Lung (tissue), 17 donors: ENCODE measurements at places on chromosomes 1 and 21. TPM values are rescaled to one million over a fixed set of nuclear protein-coding genes. Genes with fewer than 3 reads are reported as not detected.
A peak's percentile ranks its signal among the peaks of the same experiment; 100 is the strongest.

DNA sequence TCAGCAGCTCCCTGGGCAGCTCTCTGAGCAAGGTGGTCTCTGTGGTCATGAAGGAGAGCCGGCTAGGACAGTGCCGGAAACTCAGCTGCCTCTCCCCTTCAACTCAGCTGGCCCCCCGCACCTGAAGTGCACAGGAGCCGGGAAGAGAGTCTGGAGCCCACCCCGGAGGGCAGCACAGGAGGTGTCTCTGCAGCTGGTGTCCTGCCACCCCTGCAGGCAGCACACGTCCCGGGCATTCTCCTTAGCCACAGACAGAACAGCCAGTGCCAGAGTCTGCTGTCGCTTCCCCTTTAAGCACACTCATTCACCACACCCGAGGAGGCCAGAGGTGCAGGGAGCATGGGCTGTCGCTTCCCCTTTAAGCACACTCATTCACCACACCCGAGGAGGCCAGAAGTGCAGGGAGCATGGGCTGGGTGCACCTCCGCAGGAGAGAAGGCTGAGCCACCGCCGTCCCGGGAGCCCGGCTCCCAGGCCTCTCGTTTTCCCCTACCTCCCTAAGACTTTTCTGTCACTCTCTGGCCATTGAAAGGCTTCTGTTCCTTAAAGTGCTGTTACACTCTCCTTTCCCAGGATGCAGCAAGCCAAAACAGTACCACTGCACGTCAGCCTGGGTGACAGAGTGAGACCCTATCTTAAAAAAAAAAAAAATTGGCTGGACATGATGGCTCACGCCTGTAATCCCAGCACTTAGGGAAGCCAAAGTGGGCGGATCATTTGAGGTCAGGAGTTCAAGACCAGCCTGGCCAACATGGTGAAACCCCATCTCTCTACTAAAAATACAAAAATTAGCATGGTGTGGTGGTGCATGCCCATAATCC lies 16.9 kb upstream of the SAMD11 start:
- no peaks in the 10 kb centered on the region for H3K4me1 ChIP-seq
- no peak overlapping the region for H3K4me3 ChIP-seq
- H3K27me3 ChIP-seq, result no peaks in the 10 kb centered on the region

- no peaks in the 10 kb centered on the region for H3K4me1 ChIP-seq
- H3K27ac ChIP-seq, result no peak overlapping the region
- no peaks in the 10 kb centered on the region for H3K27me3 ChIP-seq
Observed at GRCh38 chr1:242546441-242546840, 21.9 kb upstream of the PLD5 start.

DNA sequence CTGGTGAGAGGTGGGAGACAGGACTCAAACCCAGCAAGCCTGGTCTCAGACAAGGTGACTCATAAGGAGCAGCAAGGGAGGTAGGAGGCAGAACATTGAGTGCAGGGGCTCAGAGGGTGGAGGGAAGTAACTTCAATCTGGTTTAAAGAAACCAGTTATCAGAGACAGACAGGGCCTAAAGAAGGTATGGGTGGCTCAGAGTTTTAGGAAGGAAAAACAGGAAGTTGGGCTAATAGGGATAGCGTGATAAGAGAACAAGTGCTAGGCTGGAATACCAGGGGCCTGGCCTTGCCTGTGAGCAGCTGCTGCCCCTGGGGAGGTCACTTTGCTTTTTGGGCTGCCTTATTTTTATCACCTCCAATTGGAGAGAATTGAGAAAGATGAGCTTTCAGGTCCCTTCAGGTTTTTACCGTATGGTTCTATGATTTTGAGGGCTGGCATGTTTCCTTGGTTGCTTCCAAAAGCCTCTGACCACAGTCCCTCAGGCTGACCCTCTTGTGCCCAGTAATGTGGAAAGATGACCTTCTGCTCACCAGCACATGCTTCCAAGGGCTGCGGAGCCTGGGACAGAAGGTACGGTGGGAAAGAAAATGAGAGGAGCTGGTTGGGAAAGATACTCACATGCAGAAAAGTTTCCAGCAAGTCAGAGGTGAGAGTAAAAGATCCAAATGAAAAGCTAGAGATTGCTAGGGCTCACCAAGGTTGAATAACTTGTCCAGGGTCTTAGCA lies 77.0 kb downstream of the DDR2 start:
- H3K4me1 ChIP-seq, result peaks cover 6% of the 10 kb centered on the region
- DNase-seq, result no peak
- no peaks in the 10 kb centered on the region for H3K27me3 ChIP-seq
- H3K4me3 ChIP-seq, result no peak overlapping the region
- H3K27ac ChIP-seq, result no peak overlapping the region

The PRKACB gene
- total RNA-seq, result 18.4 TPM

- H3K27ac ChIP-seq, result no peak overlapping the region
- H3K27me3 ChIP-seq, result no peaks in the 10 kb centered on the region
- H3K36me3 ChIP-seq, result peaks cover 2% of the 10 kb centered on the region
- H3K4me3 ChIP-seq, result no peak overlapping the region
- peaks cover 4% of the 10 kb centered on the region for H3K4me1 ChIP-seq
Observed at GRCh38 chr1:33089457-33089856, 8.5 kb downstream of the AZIN2 start.

The OR2T1 gene
- total RNA-seq, result not detected

DNA sequence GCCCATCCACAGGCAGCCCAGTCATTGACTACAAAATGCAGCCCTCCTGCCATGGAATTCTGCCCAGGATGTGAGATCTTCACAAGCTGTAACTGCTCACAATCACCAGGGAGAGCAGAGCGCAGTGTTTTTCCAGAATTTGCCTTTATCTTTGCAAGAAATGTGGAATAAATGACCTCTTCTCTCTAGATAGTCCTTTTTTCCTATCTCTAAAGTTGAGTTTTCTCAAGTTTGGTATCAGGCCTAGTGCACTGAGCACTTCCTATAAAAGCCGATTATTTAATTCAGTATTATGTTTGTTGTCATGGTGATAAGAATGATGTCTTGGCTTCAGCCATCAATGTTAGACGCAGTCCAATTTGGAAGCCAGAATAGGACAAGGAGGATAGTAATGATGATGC lies 246.9 kb upstream of the IRF2BP2 start:
- H3K4me3 ChIP-seq, result no peak overlapping the region
- H3K4me1 ChIP-seq, result no peaks in the 10 kb centered on the region
- H3K36me3 ChIP-seq, result no peaks in the 10 kb centered on the region
- H3K27ac ChIP-seq, result no peak overlapping the region
- peak; percentile 94 for DNase-seq
- no peaks in the 10 kb centered on the region for H3K27me3 ChIP-seq

The BCAN gene
- 1.1 TPM for total RNA-seq

The HRNR gene
- total RNA-seq, result not detected

GRCh38 chr1:202733251-202733650 lies 23.0 kb upstream of the SYT2 start:
- no peaks in the 10 kb centered on the region for H3K4me1 ChIP-seq
- no peak overlapping the region for H3K27ac ChIP-seq
- no peak for DNase-seq
- no peaks in the 10 kb centered on the region for H3K27me3 ChIP-seq
- H3K36me3 ChIP-seq, result peaks cover 64% of the 10 kb centered on the region

GRCh38 chr1:1806890-1807289 lies 28.6 kb upstream of the NADK start:
- H3K36me3 ChIP-seq, result peaks cover 41% of the 10 kb centered on the region
- no peaks in the 10 kb centered on the region for H3K4me1 ChIP-seq
- no peak for DNase-seq
- no peak overlapping the region for H3K27ac ChIP-seq
- no peak overlapping the region for H3K4me3 ChIP-seq
- no peaks in the 10 kb centered on the region for H3K27me3 ChIP-seq

DNA sequence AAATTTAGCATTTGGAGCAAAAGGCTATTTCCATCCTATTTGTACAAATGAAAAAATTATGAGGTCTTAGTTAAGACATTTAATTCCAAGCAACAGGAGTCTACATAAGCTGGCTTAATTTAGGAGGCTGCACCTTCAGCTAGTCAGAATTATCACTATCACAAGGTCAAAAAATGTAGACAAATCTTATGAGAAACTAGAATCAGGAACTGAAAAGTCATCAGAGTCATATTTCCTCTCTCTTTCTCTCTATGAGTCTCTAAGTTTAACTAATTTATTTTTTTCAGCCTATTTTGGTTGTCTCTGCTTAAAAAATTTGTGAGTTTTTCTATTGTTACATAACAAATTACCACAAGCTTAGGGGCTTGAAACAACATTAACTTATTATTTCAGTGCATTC lies 807.1 kb upstream of the PRMT6 start:
- H3K4me1 ChIP-seq, result no peaks in the 10 kb centered on the region
- H3K27me3 ChIP-seq, result no peaks in the 10 kb centered on the region
- no peaks in the 10 kb centered on the region for H3K36me3 ChIP-seq
- DNase-seq, result no peak
- H3K27ac ChIP-seq, result no peak overlapping the region

DNA sequence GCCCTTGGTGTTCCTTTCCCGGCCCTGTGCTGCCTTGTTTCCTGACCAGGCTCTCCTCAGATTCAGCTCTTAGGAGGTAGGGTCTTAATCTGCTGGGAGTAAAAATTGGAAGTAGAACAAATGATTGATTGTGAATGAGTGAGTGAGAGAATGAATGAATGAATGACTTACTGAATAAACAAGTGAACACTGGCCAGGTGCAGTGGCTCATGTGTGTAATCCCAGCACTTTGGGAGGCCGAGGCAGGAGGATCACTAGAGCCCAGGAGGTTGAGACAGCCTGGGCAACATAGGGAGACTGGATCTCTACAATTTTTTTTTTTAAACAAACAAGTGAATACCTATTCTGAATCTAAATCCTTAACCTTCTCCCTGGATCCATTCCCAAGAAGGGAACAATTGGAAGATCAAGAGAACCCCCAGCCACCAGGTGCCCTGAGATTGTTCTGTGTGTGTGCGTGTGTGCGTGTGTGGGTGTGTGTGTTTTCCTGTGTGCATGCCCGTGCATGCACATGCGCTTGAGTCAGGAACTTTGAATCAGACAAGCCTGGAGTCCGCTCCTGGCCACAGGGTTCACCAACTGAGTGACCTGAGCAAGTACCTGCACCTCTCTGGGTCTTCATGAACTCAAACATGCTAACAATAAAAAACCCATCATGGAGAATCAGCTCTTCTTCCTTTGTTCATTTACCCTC lies 24.3 kb upstream of the CITED4 start:
- H3K36me3 ChIP-seq, result no peaks in the 10 kb centered on the region
- H3K27ac ChIP-seq, result no peak overlapping the region
- no peak overlapping the region for H3K4me3 ChIP-seq
- no peak for DNase-seq

- no peak overlapping the region for H3K4me3 ChIP-seq
- H3K4me1 ChIP-seq, result peaks cover 2% of the 10 kb centered on the region
- DNase-seq, result no peak
- no peaks in the 10 kb centered on the region for H3K36me3 ChIP-seq
Observed at GRCh38 chr1:115425442-115425841, 87.4 kb upstream of the NGF start.

- no peaks in the 10 kb centered on the region for H3K27me3 ChIP-seq
- peaks cover 13% of the 10 kb centered on the region for H3K36me3 ChIP-seq
- H3K27ac ChIP-seq, result peak overlapping the region; percentile 85
Observed at GRCh38 chr1:15975358-15975804, 520 bp downstream of the ZBTB17 start.

DNA sequence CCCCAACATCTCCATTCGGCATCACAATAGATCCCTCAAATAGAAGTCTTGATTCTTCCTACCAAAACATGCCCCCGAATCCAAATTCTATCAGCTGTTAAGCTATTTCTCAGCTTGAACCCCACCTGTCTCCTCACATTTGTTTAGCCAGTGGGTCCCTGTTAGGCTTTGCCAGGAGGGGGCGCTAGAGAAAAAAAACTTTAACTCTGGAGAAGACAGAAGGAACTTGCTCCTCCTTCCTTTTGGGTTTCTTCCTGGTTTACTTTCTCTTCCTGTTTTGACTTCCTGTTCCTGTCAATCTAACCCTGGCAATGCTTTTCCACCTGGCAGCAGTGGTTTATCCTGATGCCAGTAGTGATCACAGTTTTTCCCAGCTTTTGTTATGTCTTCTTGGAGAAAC lies 95.6 kb upstream of the KCNK1 start:
- no peak overlapping the region for H3K27ac ChIP-seq
- no peaks in the 10 kb centered on the region for H3K27me3 ChIP-seq
- no peak overlapping the region for H3K4me3 ChIP-seq

DNA sequence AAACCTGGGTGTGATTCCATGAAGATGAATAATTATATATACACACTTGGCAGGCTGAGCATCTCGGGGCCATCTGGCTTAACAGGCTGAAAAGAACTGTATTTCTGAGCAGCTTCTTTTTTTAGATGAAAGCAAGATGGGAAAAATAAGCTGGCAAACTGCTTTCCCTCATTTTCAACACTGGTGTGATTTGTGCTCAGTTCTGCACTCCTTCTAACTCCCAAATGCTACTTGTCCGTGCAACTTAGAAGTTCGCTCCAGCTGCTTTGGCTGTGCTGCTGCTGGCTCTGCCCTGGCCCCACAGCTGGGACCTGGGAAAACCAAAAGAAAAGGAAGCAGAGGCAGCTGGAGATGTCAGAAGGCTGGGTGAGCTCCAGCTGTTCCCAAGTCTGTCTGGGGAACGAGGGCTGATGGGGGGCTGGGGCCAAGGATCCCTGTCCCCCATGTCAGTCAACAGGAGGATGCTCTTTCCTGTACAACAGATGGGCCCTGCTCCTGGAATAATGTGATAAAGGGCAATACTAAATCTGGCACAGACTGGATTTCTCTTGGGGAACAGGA lies 44.9 kb downstream of the PAFAH2 start:
- H3K4me3 ChIP-seq, result no peak overlapping the region
- no peak overlapping the region for H3K27ac ChIP-seq
- peaks cover 13% of the 10 kb centered on the region for H3K4me1 ChIP-seq
- peak; percentile 90 for DNase-seq

DNA sequence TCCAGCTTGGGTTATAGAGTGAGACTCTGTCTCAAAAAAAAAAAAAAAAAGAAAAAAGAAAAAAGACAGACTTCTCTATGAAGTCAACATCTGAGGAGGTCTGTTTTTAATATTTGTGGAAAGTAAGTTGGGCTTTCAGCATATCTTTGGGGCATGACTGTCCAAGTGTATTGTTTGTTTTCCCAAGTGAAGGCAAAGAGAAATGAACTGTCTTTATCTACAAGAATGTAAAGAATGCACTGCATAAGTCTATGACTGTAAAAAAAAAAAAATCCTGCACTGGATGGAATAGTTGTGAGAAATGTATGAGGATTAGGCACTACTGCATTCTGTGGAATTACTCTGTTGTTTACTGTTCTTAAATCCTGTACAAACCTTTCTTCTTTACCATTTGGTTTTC lies 45.6 kb upstream of the TMEM61 start:
- no peak overlapping the region for H3K27ac ChIP-seq
- H3K36me3 ChIP-seq, result no peaks in the 10 kb centered on the region
- no peaks in the 10 kb centered on the region for H3K27me3 ChIP-seq
- no peak overlapping the region for H3K4me3 ChIP-seq
- peaks cover 3% of the 10 kb centered on the region for H3K4me1 ChIP-seq
